ENCODE measurements at places on chromosomes 12 and 14.

- no peak for DNase-seq
Observed at GRCh38 chr12:111953455-111953854, 59.5 kb downstream of the TMEM116 start.

DNA sequence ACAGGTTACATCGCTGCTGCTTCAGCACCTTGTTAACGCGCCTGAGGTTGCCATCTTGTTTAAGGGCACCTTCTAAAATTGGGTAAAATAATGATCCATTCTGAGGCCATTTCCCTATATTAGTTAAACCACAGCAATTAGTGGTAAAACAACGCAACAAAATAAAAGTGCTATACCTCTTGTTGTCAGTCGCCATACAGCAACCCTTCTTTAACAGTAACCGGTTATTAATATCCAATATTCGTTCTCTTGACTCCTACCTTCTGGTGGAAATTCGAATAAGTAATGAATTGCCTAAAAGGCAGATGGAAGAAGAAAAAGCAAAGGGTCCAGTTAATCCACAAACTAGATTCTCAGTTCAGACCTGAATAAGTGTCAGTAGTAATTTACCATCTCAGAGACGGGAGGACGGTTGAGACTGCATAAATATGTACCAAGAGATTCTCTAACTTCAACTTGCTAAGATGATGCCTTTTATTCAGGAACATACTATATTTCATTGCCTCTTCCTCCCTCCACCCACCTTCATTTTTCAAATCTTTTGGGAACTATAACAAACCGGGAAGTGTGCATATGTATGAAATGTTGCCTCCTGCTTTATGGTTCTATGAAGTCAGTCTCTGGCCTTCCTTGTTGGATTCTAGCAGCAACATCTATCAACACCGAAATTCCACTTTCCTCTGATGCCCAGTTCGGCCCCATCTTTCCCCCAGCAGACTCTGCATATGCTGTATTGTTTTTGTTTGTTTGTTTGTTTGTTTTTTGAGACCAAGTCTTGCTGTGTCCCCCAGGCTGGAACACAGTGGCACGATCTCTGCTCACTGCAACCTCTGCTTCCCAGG lies 824 bp upstream of the PSMB5 start:
- no peak for DNase-seq

DNA sequence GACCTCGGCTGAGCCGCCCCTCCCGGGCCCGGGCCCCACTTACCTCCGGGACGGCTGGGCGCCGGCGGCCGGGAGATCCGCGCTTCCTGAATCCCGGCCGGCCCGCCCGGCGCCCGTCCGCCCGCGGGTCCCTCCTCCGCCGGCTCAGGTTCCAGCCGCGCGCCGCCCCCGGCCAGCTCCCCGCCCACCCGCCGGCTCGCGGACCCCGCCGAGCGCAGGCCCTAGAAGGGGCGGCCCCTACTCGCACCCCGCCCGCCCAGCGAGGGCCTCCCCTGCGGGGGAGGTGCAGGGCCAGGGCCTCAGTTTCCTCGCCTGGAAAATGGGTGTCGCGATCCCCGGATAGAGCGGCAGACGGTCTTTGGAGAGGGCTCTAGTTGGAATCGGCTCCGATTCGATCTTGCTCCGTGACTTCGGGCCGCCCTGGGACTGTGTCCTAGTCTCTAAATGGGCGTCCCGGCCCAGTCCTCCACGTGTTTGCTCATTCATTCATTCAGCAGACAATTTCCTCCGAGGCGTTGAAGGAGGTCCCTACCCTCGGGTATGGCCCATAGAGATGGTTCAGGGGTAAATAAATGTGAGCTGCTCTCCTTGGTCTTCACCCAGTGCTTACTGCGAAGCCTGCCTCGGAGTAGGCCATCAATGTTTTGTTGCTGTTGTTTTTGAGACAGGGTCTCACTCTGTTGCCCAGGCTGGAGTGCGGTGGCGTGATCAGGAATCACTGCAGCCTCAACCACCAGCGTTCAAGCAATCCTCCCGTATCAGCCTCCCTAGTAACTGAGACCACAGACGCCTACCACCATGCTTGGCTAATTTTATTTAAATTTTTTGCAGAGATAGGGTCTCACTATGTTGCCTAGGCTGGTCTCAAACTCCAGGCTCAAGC lies at the start of gene TRPV4:
Gene TRPV4, minus strand, starts transcription at position 92 of the 883 bp plus-strand sequence. CDS start 18,602 bp downstream, outside the sequence.
- no peak for DNase-seq

DNA sequence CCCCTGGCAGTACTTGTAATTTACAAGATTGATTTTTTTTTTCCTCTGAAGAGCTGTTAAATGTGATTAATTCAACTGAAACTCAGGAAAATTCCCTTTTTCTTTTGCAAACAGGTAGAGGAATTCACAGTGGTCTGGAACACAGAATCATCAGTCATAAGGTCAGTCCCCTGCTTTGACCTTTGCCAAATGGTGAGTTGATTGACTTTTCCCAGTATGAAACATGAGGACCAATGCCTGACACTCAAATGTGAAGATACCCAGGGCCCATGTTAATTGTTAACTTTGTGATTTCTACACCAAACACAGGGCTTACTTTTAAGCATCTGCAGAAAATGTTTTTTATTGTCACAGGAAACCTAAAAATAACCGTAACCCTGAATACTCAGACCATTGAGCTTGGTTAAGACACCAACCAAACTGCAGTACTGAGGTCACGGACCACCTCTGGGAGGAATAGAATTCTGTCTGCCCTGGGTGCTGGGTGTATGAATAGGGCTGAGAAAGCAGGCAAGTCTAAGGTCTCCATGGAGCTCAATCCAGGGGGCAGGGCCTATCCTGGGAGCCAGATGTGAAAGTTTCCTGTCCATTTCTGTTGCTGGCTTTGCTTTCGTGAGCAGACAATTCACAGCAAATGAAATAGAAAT lies 192.4 kb downstream of the TMX1 start:
- no peak for DNase-seq

- DNase-seq = no peak
Observed at GRCh38 chr12:128617304-128617833, 206.4 kb downstream of the SLC15A4 start.

DNA sequence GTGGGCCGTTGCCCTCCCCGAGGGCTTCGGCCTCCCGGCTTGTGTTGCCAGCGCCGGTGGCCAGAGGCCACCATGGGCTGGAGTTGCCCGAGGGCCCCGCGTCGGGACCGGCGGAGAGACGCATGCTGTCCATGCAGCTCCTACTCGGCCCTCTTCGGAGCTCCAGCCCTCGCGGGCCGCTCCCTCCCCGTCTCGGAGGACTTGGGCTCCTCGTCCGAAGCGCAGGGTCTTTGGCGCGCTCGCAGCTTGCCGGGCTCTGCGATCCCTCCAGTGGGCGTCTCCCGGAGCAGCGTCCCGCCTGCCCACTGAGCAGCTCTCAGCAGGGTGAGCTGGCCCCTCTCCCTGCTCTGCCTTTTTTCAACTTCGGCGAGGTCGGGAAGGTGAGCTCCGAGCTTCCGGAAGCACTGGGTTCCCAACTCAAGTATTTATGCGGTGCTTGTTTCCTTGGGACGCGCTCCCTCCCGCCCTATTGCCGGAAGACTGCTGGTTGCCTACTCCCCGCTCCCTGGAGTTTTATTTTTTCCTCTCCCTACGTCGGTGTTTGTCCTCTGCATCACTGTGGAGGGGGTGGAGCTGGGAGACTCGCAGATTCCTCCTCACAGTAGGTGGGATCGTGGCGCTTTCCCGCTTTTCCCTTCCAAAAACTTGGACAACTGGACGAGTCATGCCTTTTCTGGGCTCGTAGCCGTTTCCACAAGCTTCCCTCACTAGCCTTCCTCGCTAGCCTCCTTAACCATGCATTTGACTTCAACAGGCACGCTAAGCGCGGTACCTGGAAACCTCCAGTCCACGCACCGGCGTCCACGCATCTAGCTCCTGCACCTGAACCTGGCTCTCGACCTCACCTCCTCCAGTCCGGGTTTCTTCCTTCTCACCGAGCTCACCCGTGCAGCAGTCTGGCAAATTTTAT lies at the start of gene AVPR1A:
Gene AVPR1A, minus strand, starts transcription at position 489 of the 910 bp plus-strand sequence. Its CDS starts 365 bp downstream, at position 124.
- no peak for DNase-seq

GRCh38 chr14:63224196-63224595 lies 20.0 kb downstream of the RHOJ start:
- DNase-seq = no peak

DNA sequence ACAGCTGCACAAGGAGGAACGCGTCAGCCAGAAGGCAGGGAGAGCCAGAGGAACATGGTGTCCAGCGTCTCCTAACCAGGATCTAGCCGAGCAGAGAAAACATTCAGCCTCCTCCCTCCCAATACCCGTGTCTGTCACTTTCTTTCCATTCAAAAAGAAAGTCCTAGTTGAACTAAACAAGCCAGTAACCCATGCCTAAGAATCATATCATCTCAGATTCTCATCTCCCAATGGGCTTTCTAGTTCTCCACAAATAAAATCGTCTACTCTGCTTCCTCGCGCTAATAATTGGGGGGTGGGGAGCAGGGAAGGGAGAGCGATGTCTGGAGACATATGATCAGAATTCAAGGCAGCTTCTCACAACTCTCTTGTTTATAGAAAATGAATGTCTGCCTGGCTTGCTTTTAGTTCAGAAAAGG lies 7.4 kb downstream of the NKX2-1 start:
- DNase-seq = no peak

GRCh38 chr14:99660794-99661193 lies 15.9 kb downstream of the HHIPL1 start:
- DNase-seq = no peak

DNA sequence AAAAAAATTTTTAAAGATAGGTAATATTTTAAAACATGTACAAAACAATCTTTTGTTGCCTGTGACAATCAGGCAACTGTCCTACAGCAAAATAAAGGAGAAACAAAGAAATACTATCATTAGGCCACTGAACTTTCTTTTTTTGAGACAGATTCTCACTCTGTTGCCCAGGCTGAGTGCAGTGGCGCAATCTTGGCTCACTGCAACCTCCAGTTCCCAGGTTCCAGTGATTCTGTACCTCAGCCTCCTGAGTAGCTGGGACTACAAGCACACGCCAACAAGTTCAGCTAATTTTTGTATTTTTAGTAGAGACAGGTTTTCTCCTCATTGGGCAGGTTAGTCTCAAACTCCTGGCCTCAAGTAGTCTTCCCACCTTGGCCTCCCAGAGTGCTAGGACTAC lies 16.6 kb downstream of the RPAP3 start:
- DNase-seq = no peak

GRCh38 chr12:110001596-110001995 lies 2.4 kb downstream of the ANKRD13A start:
- DNase-seq = no peak

GRCh38 chr12:30806989-30807694 lies 52.4 kb upstream of the CAPRIN2 start:
- DNase-seq = no peak

- no peak for DNase-seq
Observed at GRCh38 chr12:76113800-76114757, 29.6 kb upstream of the NAP1L1 start.

DNA sequence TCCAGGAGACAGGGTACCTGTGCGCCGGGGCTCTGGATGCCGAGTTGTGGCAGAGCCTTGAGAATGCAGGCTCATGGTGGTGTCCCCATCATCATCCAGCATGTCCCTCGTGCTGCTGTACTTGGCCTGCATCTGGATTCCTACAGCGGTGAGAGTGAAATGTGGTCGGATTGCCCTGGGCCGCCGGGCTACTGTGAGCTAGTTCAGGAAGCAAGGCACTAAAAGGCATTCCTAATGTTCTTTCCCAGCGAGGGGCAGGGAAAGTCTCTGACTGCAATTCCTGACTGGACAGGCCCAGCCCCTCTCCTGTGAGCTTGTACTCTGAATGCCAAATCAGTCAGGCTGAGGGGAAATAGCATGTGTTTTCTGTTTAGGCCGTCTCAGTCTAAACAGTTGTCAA lies at the start of gene CLEC1A:
Gene CLEC1A, minus strand, starts transcription at position 195 of the 400 bp plus-strand sequence. Its CDS starts 63 bp downstream, at position 132.
- DNase-seq = no peak

DNA sequence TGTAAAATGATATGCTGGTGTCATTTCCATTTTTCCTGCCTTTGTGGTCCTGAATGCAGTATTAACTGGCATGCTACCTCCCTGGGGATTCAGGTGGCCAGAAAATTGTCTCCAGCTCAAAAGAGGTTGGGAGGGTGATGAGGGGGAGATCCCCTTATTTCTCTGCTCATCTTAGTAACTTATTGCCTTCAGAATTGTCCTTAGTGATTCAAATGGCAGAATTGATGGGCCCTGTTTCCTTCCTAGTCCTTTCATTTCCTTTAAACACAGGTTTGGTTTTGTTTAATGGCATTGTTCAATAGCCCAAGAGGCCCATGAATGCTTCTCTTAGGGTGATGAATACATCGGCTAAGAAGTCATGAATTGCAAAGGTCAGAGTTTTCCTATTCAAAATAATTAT lies 207.0 kb downstream of the SLC41A2 start:
- DNase-seq = no peak

- DNase-seq = no peak
Observed at GRCh38 chr12:78118036-78118435, 287.3 kb downstream of the NAV3 start.

GRCh38 chr12:80702889-80703805 lies 4.3 kb upstream of the MYF6 start:
- no peak for DNase-seq

DNA sequence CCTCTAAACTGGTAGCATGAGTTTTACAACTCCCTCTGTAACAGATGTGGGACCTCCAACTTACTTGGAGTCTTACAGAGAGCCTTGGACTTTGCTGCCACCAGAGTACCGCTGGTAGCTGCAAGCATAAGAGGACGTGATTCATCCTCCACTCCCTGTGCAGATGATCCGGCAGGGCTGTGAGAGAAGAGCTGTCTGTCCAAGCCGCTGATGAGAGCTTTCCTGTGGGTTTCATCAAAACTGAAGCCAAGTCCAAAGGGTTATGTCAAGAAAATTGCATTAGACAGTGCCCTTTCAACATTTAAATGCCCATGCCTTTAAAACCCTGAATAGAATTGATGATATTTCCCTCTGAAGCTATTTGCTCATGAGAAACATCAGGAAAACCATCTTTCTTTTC lies 85.8 kb downstream of the LLPH start:
- no peak for DNase-seq

DNA sequence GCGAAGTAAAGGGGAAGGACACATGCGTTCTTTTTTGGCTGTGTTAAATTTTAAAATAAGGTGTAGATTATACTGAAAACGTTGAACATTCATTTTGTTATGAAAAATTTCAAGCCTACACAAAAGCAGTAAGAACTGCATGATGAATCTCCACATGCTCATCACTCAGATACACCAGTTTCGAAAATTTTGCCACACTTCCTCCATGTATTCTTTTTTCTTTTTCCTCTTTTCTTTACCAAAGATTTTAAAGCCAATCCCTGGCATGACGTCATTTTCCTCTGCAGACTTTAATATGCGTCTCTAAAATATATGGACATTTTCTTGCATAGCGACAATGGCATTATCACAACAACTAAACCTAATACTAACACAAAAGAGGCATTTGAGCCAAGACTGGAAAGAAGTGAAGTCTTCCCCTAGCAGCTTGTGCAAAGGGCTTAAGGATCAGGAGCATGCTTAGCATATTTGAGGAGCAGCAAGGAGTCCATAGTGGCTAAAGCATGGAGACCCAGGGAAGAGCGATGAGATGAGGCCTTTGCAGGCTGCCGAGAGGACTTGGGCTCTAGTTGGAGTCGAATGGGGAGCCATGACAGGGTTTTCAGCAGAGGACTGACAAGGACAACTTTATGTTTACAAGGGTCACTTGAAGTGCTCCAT lies 111.9 kb downstream of the ERC1 start:
- no peak for DNase-seq
